ENCODE measurements at places on chromosomes 6 and 20.
A peak's percentile ranks its signal among the peaks of the same experiment; 100 is the strongest.

DNA sequence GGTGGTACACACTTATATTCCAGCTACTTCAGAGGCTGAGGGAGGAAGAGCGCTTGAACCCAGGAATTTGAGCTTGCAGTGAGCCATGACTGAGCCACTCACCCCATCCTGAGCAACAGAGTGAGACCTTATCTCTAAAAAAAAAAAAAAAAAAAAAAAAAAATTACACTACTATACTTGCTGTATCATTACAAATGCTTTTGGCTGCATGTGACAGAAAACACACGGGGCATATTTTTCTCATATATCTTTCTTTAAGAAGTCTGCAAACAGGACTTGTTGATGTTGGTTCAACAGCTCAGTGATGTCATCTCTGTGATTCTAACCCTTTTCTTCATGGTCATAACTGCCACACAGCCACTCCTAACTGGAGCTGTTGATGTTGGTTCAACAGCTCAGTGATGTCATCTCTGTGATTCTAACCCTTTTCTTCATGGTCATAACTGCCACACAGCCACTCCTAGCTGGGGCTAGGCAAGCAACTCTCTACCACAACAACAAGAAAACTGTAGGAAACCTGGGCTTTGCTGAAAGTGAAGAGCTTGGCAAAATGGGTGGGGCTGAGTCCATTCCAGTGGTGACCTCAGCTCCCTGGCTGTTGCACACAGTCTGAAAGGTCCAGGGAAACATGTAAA, 19.8 kb downstream of the MTFR2 start:
- no peaks in the 10 kb centered on the region for H3K36me3 ChIP-seq
- no peak for DNase-seq
- H3K27ac ChIP-seq, result no peak overlapping the region
- H3K27me3 ChIP-seq, result no peaks in the 10 kb centered on the region
- H3K4me1 ChIP-seq, result no peaks in the 10 kb centered on the region
- no peak overlapping the region for H3K4me3 ChIP-seq

DNA sequence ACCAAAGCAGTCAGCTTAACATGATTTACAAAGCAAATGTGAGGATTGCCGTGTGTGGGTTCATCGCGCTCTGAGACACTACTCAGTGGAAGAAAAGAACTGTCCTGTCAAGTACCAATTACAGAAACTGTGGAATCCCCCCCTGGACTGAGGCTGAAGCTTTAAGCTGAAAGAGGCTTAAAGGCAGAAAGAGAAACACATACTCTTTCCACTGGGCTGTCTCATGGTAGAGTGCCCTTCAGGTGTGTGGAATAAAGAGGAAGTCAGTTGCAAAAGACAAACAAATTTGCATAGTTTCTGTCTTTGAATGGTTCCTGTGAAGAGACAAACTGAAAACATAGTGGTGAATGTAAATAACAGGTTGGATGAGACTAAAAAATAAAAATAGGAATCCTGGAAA, 560.4 kb upstream of the SYNCRIP start:
- no peak overlapping the region for H3K27ac ChIP-seq
- no peak overlapping the region for H3K4me3 ChIP-seq
- H3K4me1 ChIP-seq, result no peaks in the 10 kb centered on the region
- no peak for DNase-seq
- no peaks in the 10 kb centered on the region for H3K27me3 ChIP-seq

DNA sequence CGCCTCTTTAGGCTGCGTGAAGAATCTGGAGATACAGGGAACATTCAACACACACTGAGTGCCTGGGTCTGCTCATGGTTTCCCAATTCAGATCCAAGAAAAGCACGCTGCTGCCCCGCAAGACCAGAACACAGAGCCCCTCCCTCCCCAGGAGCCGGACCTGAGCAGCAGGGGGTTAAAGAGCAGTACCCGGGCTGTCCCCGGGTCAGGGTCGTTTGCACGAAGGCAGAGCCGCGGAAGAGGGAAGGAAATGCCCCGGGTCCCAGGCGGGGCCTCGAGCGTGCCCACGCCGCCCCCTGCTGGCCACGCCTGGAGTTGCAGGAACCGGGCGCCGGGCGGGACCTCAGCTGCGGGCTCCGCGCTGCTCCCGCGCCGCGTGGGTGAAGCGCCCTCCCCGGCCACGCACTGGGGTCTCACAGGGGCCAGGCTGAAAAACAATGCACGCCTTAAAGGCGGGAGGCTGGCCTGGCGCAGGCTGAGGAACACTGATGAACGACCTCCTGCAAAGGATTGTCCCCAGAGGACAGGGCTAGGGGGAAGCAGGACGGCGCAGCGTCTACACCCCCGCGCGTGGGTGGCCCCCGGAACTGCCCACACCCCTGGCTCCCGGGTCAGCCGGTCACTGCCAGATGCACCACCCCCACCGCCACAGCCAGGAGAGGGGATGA, 48.9 kb downstream of the ANKRD60 start:
- peaks cover 9% of the 10 kb centered on the region for H3K4me1 ChIP-seq
- H3K4me3 ChIP-seq, result peak overlapping the region; percentile 47
- H3K27me3 ChIP-seq, result peaks cover 12% of the 10 kb centered on the region

- DNase-seq, result no peak
- no peak overlapping the region for H3K27ac ChIP-seq
- no peaks in the 10 kb centered on the region for H3K36me3 ChIP-seq
- no peak overlapping the region for H3K4me3 ChIP-seq
- no peaks in the 10 kb centered on the region for H3K4me1 ChIP-seq
These were observed 31.8 kb upstream of the PDE7B start for GRCh38 chr6:135819665-135820064.

DNA sequence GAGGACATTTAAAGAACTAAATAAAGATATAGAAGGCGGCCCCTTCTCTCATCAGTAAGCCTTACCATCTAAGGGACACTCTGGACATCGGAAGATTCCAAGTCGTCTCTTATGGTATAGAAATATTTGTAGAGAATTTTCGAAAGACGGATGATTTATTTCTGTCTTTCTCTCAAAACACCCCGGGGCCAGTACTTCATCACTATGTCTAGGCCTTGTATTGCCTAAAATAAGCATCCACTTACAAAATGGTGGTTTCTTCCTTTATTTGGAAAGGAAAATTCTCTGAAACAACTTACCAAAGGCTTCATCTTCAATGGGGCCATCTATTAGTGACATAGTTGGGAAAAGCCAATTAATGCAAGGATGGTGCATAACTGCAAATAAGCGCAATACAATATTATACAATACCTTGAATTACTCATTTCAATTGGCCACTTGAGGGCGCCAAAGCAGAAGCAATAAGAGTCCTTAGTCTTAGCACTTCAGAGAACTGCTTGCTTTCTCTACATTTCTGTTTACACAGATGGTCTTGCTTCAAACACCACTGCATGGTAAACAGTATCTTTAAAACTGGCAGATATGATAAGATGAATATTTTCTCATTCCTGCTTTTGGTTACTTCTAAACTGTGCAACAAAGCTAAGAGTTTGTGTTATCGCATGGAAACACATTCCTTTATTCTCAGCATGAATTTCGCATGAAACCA, 113.2 kb downstream of the VIP start:
- no peaks in the 10 kb centered on the region for H3K4me1 ChIP-seq
- no peaks in the 10 kb centered on the region for H3K36me3 ChIP-seq
- H3K27me3 ChIP-seq, result no peaks in the 10 kb centered on the region
- no peak overlapping the region for H3K4me3 ChIP-seq
- H3K27ac ChIP-seq, result no peak overlapping the region

GRCh38 chr20:43968341-43969000, 53.8 kb downstream of the TOX2 start:
- H3K36me3 ChIP-seq, result no peaks in the 10 kb centered on the region
- no peak for DNase-seq
- H3K27me3 ChIP-seq, result no peaks in the 10 kb centered on the region
- no peak overlapping the region for H3K27ac ChIP-seq

GRCh38 chr6:90294614-90294988, 2.0 kb downstream of the BACH2 start:
- H3K4me3 ChIP-seq, result peak overlapping the region; percentile 75
- no peaks in the 10 kb centered on the region for H3K27me3 ChIP-seq
- DNase-seq, result peak; percentile 62
- peak overlapping the region; percentile 68 for H3K27ac ChIP-seq
- peaks cover 35% of the 10 kb centered on the region for H3K4me1 ChIP-seq
- no peaks in the 10 kb centered on the region for H3K36me3 ChIP-seq

GRCh38 chr6:113690281-113691259, 166.6 kb upstream of the MARCKS start:
- no peak overlapping the region for H3K27ac ChIP-seq
- DNase-seq, result no peak
- H3K36me3 ChIP-seq, result no peaks in the 10 kb centered on the region
- no peaks in the 10 kb centered on the region for H3K4me1 ChIP-seq
- H3K4me3 ChIP-seq, result no peak overlapping the region

DNA sequence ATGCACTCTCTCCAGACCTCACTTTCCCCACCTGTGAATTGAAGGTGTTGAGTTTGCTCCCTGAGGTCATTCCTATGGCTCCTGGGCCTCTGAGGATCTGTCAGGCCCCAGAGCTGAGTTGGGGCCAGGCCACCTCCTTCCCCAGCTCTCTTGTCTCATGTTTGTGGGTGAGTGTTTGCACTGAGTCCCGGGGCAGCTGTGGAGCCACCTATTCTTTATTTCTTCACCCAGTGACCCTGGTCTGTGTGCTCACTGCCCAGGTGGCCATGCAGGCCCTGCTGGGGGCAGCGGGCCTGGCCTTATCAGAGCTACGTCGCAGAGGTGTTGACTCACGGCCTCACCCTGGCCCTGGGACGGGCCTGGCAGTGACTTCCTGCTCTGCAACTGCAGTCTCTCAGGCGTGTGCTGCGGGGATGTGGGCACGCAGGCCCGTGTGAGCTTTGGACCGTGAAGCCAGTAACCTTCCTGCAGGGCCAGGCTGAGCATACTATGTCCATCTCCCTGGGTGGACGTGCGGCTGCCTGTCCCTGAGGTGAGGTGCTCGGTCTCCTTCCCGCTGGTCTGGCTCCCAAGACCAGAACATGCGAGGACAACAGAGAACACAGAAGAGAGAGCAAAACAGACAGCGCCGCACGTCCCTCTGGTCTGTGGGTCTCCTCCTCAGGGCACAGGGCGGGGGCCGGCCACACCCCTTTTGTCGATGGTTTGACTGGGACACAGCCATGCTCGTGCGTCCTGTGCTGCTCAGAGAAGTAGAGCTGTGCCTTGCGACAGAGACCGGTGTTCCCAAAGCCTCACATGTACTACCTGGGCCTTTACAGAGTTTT, 12.1 kb downstream of the TMEM181 start:
- no peaks in the 10 kb centered on the region for H3K27me3 ChIP-seq
- no peak for DNase-seq
- no peak overlapping the region for H3K27ac ChIP-seq
- H3K36me3 ChIP-seq, result peaks cover 8% of the 10 kb centered on the region

DNA sequence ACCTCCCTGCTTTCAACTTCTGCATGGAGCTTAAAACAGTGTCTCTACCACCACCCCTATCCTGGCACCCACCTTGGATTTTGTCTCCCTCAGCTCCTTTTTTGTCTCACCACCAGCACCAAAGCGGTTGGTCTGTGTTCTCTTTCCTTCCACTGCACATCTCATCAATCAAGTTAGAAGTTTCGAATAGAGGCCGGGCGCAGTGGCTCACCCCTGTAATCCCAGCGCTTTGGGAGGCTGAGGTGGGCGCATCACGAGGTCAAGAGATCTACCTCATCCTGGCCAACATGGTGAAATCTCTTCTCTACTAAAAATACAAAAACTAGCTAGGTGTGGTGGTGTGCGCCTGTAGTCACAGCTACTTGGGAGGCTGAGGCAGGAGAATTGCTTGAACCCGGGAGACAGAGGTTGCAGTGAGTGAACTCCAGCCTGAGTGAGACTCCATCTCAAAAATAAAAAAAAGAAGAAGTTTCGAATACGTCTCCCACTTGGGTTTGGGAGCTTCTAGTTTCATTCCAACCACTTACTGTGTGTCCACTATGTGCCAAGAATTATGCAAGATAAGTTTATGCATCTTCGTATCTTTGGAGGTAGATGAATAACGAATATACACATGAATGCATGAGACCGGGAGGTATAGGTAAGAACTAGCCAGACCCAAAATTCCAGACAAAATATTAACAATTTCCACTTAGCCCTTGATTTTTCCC, 5.9 kb downstream of the PCED1A start:
- H3K4me3 ChIP-seq, result no peak overlapping the region
- no peaks in the 10 kb centered on the region for H3K36me3 ChIP-seq
- no peak overlapping the region for H3K27ac ChIP-seq

DNA sequence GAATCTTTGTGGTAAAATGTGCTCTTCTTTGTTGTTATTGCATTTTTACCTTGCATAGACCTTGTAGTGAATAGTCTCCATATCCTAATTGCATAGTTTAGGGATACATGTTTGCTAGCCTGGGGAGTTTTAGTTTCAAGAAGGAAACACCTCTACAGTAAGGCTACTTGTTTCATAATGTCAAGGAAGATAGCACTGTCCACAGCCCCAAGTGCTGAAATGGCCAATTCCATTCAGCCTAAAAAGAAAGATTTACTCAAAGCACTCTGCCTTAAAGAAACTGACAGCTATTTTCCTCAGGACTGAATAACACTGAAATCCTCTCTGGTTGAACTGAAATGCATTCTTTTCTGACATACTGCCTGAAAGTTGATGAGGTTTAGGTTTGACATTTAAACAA, 2.6 kb downstream of the HCRTR2 start:
- no peaks in the 10 kb centered on the region for H3K27me3 ChIP-seq
- no peaks in the 10 kb centered on the region for H3K36me3 ChIP-seq
- no peak overlapping the region for H3K27ac ChIP-seq
- H3K4me1 ChIP-seq, result no peaks in the 10 kb centered on the region

GRCh38 chr6:31529329-31530150, 778 bp downstream of the MCCD1 start:
- no peak overlapping the region for H3K4me3 ChIP-seq
- H3K36me3 ChIP-seq, result peaks cover 37% of the 10 kb centered on the region
- no peaks in the 10 kb centered on the region for H3K4me1 ChIP-seq
- no peak for DNase-seq
- H3K27ac ChIP-seq, result no peak overlapping the region
- H3K27me3 ChIP-seq, result no peaks in the 10 kb centered on the region

GRCh38 chr20:32208499-32209154, 947 bp downstream of the POFUT1 start:
- DNase-seq, result no peak
- H3K27ac ChIP-seq, result peak overlapping the region; percentile 80
- no peaks in the 10 kb centered on the region for H3K27me3 ChIP-seq
- H3K36me3 ChIP-seq, result peaks cover 4% of the 10 kb centered on the region
- peaks cover 51% of the 10 kb centered on the region for H3K4me1 ChIP-seq

DNA sequence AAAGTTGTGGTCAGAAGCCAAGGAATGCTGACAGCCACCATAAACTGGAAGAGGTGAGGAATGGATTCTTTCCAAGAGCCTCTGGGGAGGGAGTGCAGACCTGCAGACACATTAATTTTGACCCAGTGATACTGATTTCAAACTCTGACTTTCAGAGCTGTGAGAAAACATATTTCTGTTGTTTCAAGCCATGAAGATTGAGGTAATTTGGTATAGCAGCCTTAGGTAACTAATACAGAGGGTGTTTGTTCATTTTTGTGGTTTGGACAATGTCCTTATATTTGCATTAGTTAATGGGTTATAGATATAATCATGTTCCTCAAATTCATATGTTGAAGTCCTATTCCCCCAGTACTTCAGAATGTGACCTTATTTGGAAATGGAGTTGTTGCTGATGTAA, 85.4 kb upstream of the GTSF1L start:
- no peak overlapping the region for H3K27ac ChIP-seq
- H3K27me3 ChIP-seq, result no peaks in the 10 kb centered on the region
- no peaks in the 10 kb centered on the region for H3K36me3 ChIP-seq
- no peak overlapping the region for H3K4me3 ChIP-seq
- DNase-seq, result no peak
- H3K4me1 ChIP-seq, result no peaks in the 10 kb centered on the region

All from CD8-positive, alpha-beta memory T cell (primary cell).